ENCODE measurements at places on chromosomes 3 and 15.

GRCh38 chr3:134709561-134710312, 58.9 kb upstream of the KY start:
- no peak for DNase-seq

DNA sequence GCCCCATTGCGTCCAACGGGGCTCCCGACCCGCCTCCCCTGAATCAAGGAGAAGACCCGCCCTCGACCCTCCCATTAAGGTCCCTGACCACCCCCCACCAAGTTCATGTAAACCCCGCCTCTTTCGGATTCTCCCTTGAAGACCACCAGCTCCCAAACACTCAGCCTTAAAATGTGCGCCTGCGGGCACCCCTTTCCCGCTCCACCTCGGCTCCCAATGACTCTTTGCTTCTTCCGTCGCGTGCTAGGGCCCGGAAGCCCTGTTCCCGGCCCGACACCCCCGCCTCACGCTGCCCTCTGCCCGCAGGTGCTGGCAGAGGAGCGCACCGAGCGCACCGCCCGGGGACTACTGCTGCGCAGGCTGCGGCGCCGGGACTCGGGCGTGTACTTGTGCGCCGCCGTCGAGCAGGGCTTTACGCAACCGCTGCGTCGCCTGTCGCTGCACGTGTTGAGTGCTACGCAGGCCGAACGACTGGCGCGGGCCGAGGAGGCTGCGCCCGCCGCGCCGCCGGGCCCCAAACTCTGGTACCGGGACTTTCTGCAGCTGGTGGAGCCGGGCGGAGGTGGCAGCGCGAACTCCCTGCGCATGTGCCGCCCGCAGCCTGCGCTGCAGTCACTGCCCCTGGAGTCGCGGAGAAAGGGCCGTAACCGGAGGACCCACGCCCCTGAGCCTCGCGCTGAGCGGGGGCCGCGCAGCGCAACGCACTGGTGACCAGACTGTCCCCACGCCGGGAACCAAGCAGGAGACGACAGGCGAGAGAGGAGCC, 2.7 kb upstream of the LSMEM2 start:
- no peak for DNase-seq

- DNase-seq = no peak
Measured at GRCh38 chr3:167253037-167253436, 127.1 kb downstream of the ZBBX start.

GRCh38 chr15:71999807-72000206, 118.1 kb downstream of the MYO9A start:
- DNase-seq = no peak

GRCh38 chr15:44711743-44712345, 527 bp downstream of the B2M start:
- DNase-seq = no peak

DNA sequence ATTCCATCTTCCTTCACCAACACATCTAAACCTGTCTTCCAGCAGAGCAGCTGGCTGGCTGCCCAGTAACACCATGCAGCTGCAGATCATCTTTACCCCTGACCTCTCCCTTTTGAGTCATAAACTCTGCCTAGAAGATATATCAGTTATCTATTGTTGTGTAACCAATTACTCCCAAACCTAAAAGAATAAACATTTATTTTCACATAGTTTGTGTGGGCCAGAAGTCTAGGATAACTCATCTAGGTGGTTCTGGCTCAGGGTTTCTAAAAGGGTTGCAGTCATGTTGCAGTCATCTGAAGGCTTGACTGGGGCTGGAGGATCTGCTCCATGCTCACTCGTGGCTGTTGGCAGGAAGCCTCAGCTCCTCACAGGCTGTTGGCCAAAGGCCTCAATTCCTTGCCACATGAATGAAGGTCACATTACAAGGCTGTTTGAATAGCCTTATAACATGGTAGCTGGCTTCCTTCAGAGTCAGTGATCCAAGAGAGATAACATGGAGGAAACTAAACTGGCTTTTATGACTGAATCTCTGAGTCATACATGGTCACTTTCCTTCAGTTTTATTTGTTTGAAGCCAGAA, 92.8 kb downstream of the GOLIM4 start:
- DNase-seq = peak; percentile 69

DNA sequence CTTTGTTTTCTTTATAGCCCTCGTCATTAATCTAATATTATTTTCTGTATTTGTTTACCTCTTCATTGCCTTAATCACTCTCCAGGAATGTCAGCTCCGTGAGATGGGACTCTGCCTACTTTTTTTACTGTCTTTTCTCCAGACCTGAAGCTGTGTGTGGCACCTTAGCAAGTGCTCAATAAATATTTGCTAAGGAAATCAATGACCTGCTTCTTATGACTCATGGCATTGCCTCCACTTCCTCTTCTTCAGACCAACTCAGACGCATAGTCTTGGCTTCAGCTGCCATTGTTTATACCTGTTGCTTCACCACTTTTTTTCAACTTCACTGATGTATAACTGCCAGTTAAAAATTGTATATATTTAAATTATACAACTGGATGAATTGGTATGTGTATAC, 218.5 kb upstream of the CMC1 start:
- no peak for DNase-seq

- DNase-seq = no peak
Measured at GRCh38 chr3:181721046-181721875, 9.5 kb downstream of the SOX2 start.

DNA sequence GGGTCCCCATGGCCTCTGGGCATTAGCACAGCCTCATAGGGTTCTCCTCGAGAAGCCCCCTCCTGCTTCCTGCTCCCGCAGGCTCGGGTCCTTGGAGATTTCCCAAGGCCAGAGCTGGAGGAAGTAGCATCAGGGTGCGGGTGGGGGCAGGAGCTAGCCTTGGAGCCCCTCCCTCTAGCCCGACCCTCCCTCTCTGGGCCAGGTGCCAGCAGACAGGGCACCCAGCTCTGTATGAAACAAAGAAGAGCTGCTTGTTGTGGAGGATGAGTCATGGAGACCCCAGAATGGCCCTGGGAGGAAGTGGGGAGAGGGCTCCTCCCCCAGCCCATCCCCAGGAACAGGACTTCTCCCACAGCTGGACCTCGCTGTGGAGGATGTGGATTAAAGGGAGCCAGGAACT, 29.2 kb downstream of the EPHB3 start:
- DNase-seq = no peak

DNA sequence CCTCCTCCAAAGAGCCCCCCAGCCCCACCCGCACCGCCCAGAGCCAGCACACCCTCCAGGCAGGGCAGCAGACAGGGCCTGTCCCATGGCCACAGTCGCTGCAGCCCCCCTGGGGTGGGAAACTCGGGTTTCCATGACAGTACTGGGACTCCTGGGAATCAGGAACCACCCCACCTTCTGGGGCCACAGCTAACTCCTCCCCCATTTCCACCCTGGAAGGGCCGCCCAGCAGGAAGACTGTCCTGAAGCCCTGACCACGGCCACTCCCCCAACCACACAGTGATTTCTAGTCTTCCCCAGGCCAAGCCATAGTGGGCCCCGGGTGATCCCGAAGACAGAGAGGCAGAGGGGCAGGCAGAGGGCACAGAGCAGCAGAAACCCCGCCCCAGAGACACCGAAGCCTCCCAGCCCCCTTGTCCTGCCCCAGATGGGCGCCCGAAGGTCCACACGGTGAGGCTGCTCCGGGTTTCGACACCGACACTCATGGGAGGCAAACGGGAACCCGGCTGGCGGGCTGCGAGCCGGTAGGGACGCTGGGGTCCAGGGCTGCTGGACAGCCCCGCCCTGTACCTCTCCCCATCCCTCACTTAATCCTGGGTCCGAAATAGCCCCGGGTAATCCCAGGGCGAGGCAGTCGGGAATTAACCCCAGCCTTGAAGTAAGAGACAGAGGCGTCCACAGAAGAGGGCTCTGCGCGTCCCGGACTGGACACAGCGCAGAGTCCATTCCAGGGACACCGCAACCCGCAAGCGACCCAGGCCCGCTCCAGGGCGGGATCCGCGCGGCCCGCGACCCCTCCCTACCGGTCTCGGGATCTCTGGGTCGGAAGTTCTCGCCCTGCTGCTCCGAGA, 138.4 kb downstream of the NUP210 start:
- no peak for DNase-seq

GRCh38 chr15:101124731-101125451, 127.0 kb downstream of the CHSY1 start:
- peak; percentile 14 for DNase-seq
